Stimulated activated CD4-positive, alpha-beta T cell treated with anti-CD3 and anti-CD28 coated beads, TNF-alpha, amount 100 ng/mL, for 4 hours (primary cell): ENCODE measurements at places on chromosomes 4 and X.

DNA sequence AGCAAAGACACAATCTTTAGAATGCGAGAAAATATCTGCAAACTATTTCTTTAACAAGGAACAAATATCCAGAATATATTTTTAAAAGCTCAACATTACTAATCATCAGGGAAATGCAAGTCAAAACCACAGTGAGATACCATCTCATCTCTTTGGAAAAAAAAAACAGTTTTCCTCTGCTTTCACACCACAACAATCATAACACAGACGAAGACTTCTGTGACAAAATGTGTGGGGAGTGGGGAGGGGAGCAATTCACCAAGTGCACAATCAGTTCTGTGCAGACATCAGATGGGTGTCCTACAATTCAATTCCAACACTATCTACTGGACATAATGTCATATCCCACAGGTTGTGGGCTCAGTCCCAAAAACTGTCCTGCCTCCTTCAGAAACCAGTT, 293.2 kb upstream of the SLC7A11 start:
- DNase-seq = no peak

DNA sequence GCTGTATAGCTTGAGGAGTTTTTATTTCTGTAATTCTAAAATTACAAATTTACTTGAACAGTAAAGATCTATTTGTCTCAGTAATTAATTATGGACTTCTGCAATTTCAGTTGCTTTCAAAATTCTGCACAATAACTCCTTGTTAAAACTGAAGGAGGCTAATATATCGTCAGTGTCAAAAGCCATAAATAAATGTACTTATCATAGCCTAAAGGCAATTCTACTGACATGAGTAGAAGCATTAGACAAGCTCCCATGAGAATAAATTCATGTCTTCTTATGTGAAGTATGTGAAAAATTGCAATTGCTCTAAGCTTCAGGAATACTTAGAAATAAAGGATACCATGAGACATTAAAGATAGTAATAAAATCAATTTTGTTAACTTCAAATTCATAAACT, 381.2 kb upstream of the PCDH10 start:
- DNase-seq = no peak

DNA sequence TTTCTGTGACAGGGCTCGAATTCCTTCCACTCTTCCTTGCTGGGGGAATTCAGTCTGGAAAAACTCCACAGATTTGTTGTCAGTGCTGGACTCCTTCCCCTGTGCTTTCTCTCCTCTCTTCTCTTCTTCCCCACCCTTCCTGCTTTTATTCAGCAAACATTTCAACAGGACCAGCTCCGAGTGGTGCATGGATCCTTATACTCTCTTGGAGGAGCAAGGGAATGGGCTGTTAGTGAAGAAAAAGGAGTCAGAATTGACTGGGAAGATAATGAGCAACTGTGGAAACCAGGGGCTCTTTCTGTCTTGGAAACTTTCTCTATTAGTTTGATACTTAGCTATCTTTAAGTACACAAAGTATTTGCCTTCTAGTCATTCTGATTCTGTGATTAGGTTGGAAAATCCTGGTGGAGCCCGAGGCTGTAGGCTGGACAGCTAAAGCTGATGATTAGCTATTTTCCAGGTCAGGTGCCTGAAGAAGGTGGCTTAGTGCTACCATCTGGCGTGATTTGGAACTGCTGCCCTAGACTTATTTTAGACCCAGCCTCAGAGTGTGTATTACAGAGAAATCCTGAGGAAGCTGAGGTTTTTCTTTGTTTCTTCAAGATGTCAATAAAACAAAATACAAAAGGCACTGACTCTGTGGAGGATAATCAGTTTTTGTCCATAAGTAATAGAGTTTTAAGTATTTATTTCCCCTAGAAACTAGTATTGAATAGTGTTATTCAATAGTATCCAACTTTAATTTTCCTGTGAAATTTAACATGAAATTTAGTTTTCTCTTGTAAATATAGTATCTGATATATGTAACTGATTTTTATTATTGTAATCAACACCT, 38.4 kb downstream of the NAP1L5 start:
- DNase-seq = no peak

- no peak for DNase-seq
These were observed 154.7 kb downstream of the RAB28 start for GRCh38 chr4:13329340-13329850.

GRCh38 chr4:127624173-127624572, 8.6 kb upstream of the INTU start:
- DNase-seq = no peak

- DNase-seq = no peak
These were observed 182.2 kb downstream of the BMPR1B start for GRCh38 chr4:94939791-94940519.

DNA sequence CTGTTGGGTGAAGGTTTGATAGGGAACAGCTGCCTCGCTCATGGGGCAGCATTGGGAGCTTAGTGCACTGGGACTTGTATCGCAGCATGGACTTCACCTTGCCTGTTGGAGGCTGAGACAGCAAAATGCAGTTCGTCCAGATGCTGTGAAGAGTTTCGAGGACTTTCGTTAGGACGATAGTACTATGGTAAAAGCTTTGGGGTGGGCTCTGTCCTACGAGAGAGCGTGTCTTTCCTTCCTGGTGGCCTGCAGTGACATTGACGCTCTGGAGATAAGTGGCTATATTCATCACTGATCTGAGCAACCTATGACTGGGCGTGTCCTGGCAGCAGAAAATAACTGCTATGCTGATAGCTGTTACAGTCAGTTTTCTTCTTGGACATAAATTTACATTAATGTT, 44.8 kb downstream of the ARHGAP10 start:
- DNase-seq = no peak

DNA sequence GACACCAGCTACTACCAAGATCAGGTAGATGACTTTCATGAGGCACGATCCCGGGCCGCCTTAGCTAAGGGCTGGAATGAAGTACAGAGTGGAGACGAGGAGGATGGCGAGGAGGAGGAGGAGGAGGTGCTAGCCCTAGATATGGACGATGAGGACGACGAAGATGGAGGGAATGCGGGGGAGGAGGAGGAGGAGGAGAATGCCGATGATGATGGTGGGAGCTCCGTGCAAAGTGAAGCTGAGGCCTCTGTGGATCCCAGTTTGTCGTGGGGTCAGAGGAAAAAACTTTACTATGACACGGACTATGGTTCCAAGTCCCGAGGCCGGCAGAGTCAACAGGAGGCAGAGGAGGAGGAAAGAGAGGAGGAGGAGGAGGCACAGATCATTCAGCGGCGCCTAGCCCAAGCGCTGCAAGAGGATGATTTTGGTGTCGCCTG, 481 bp downstream of the UTP3 start:
- DNase-seq = no peak

DNA sequence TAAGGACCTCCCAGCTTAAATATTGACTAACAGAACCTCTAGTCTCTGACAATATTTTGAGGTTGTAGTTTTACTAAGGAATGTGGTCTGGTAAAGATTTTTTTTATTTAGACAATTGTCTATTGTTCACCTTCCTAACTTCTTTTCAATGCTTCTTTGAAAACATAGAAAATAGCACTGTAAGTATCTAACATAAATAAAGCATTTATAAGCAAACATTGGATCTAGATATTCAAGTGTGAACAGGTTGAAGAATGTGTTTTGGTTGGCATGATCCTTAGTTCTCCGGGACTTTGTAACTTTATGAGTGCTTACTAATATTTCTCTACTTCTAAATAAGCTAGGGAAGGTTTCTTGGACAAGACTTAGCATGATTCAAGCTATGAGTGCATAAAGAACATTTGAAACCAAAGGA, 285.4 kb upstream of the ARSJ start:
- no peak for DNase-seq

DNA sequence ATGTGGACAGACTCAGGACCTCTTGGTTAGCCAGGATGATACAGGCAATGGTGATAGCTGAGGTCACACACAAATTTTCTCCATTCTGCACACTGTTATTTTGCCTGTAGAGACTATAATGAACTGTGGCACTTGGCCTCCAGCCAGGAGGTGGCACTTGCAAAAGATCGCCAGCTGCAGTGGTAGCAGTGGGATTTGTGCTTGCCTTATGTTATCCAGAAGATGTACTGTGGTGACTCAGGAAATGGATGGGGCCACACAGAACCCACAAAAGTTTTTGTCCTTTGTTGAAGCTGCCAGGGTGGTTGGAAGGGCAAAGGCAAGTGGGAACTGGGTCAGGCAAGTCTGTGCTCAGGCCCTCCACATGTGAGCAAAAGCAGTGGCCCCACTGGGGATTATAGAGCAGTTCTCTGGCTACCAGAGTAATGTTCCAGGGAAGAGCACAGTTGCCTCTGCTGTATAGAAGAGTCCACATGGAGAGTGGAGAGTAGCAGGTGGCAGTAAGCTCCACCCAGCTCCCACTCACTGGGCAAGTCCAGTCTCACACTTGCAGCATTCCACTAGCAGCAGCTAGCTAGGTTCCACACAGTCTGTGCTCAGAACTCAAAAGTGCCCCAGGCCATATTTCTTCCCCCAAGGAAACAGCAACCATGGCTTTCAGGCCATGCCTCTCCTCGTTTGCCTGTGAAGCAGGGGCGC, 5.9 kb upstream of the C4orf17 start:
- DNase-seq = no peak

- no peak for DNase-seq
These were observed 21.3 kb upstream of the USP46 start for GRCh38 chr4:52680381-52680780.

GRCh38 chr4:130029442-130029841, 933.5 kb downstream of the C4orf33 start:
- no peak for DNase-seq

- no peak for DNase-seq
These were observed 41.4 kb downstream of the HAND2 start for GRCh38 chr4:173488656-173489055.

GRCh38 chr4:107853444-107854355, 29.0 kb downstream of the SGMS2 start:
- DNase-seq = no peak

DNA sequence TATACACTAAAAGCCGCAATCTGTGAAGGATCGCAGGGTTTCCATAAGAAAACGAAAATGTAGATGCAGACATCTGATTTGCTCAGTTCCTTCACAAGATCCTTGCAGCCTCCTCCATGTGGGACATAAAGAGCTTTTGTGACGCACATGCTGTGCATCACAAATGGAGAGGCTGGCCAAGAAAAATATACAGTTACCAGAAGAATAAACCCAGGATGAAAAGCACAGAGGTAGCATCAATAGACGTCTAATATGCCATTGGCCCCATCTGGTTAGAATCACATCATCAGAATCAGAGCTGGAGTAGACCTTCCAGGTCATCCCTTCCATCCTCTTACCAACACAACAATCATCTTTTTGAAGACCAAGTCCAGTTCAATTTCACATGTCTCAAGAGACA, 517.4 kb downstream of the RAB28 start:
- no peak for DNase-seq

DNA sequence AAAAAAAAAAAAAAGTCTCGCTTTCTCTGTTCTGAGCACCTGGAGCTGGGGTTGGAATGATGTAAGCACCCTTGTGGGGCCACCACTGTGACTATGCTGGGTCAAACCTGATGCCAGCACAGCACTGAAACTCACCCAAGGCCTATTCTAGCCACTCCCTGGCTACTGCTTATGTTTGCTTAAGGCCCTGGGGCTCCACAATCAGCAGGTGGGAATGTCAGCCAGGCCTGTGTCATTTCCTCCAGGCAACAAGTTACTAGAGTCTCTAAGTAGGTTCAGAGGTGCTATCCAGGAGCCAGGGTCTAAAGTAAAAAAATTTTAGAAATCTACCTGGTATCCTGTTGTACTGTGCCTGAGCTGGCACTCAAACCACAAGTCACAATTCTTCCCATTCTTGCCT, 1306.8 kb downstream of the STIM2 start:
- DNase-seq = no peak

DNA sequence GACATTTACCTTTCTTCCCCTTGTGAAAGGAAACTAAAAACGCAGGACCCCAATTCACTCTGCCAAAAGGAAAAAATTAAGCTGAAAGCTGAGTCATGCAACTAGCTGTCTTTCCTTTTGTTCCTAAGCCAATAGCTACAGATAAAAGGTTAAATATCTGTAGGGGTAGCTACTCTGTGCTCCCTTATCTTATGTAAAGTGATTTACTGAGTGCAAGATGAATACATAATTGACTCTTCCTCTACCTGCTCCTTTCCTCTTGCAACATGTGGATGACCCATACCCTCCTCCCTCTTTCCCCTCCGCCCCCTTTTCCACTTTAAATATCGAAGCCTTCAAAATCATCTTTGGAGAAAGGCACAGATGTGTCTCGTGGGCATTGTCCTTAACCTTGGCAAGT, 68.0 kb upstream of the ZNF157 start:
- DNase-seq = no peak

DNA sequence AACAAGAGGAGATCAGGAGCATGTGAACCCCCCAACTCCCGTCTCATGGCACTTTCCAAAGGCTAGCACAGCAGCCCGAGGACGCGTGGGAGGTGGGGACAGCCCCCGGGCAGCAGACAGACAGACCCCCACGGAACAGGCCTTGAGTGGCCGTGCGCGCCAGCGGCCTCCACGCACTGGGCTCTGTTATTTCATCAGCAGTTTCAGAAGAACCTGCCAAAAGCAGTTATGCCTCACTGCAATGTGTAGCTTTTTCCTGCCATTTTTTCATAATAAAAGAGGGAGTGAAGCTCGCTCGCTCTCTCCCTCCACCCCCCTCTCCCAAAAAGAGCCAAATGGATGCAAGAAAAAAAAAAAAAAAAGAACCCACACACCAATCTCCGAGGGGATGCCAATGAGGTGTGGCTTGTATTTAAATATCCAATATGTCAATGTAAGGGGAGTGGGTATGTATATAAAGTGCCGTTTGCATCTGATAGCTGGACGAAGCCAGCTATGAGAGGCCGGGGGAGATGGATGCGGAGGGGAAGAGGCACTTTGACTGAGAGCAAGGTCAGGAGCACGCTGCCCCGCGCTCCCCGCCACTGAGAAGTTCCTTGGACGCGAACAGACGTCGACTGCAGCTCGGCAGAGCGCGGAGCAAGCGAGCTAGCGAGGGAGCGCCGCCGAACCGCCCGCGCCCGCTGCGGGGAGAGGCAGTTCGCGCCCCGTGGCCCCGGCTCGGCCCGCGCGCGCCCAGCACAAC, at the start of gene FGF16:
FGF16 (plus strand) TSS at position 482 of the 745 bp plus-strand sequence. CDS start 286 bp downstream, outside the sequence.
- DNase-seq = no peak

- DNase-seq = peak; percentile 23
These were observed 66.7 kb downstream of the COQ2 start for GRCh38 chr4:83217721-83218522.

DNA sequence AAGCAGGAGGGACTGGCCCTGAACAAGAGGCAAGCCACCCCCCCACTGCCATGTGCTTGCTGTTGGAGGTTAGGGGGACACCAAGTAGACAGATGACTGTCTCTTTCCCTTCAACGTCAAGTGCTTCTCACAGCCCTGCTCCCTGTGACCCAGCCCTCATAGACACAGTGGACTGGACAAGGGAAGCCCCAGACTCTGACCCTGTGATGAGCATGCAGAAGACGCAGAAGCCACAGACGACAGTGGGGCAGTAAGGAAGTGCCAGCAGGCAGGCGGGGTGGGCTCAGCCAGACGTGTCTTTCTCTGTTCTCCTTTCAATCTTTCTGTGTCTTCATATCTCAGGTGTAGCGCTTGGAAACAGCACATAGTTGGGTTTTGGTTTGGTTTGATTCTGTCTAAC, 2.4 kb upstream of the L1CAM start:
- DNase-seq = no peak

- DNase-seq = no peak
These were observed 8.7 kb downstream of the EGF start for GRCh38 chr4:109921384-109921808.

- DNase-seq = no peak
These were observed 332.7 kb downstream of the UNC5C start for GRCh38 chr4:95215991-95216605.

GRCh38 chrX:32480019-32480418, 731.3 kb downstream of the DMD start:
- no peak for DNase-seq

GRCh38 chr4:55609393-55609866, 17.4 kb upstream of the PDCL2 start:
- DNase-seq = no peak
